ENCODE measurements at places on chromosomes 5 and 9. TPM values are rescaled to one million over a fixed set of nuclear protein-coding genes. Genes with fewer than 3 reads are reported as not detected.

GRCh38 chr9:15137089-15137488 is 169.9 kb downstream of the TTC39B start:
- no peak for DNase-seq

DNA sequence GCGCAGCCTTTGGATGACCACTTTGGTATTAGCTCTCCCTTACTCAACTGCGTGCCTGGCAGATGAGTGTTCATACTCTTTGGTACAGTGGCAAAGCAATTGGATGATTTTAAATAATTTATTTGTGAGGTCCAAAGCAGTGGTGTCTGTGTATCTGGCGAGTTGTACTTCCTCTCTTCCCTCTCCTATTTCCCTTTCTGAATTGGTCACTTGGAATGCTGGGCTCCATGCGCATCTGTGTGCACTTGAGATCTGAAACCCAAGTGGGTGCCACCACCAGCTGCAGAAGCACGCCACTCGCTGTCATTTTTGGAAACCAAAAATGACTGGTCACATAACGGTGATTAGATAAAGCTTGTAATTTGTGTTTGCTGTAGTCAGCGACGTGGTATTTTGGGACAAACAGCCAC is 386.0 kb upstream of the KLF4 start:
- DNase-seq, result no peak

- DNase-seq, result no peak
These were observed 10.5 kb downstream of the UGCG start for GRCh38 chr9:111907147-111907546.

DNA sequence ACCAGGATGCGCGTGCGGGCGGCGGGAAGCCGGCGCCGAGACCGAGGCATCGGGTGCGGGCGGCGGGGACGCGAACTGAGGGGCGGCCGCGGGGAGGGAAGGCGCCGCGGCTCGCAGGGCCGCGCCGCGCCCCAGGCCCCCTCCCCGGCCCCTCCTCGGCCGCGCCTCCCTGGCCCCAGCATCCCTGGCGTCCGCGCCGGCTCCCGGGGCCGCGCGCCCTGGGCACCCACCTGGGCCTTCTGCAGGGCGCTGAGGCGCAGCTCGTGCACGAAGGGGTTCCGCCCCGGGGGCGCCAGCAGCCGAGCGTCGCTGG is 324 bp downstream of the LPCAT1 start:
- DNase-seq, result no peak

DNA sequence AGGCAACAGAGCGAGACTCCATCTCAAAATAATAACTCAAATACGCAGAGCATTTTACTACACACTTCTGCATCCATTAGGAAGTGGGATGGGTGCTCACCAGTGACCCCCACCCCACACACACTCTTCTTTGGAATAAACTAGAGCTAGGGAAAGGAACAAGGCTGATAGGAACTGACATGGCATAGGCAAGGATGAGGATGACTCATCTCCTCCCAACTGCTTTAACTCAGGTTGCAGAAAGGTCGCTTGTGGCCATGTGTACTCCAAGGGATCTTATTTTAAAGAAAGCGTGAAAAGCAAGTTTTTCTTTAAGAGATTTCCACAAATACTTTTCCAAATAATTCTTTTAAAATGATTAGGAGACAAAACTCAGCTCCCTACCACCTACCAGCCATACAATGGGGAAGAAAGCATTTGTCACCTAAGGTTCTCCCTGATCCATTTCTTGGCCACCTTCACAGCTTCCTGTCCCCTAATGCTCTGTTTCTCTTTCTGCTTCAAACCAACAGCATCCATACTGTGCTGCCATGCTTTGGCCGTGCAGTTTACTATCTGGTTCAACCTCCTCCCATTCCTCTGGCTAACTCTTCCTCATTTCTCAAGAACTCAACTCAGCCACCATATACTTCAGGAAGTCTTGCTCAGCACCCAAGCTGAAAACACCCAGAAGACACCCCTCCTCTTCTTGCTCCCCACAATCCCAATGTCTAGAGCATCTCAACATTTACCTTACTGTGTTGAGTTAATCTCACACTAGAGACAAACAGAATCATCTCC is 211.9 kb downstream of the ACTL7B start:
- no peak for DNase-seq

- no peak for DNase-seq
These were observed 13.8 kb downstream of the PROP1 start for GRCh38 chr5:177982072-177982727.

GRCh38 chr5:41856644-41857491 is 13.4 kb downstream of the OXCT1 start:
- no peak for DNase-seq

DNA sequence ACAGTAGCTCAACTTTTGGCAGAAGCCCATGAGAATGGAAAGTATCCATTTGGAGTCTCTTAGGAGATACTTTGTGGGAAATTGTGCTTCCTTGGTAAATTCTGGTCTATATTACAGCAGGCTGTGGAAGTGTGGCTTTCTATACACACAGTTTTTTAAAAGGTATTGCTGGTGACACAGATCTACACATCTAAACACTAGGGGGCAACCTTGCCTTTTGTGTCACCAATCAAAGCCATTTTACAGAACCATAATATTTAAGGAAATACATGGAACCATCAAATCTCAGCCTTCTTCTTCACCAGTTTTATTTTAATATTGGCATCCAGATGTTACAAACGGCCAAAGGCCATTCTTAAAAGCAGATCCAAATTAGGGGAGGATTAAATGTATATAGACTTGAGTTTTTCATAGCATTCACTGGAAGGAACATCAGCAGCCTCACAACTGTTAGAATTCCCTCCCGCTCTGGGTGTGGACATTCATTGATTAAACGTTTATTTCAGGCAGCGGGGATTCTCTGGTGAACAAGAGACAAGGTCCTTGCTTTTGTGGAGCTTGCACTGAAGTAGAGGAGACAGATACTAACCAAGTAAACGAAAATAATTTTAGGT is 132.4 kb upstream of the EPB41L4A start:
- DNase-seq, result no peak

DNA sequence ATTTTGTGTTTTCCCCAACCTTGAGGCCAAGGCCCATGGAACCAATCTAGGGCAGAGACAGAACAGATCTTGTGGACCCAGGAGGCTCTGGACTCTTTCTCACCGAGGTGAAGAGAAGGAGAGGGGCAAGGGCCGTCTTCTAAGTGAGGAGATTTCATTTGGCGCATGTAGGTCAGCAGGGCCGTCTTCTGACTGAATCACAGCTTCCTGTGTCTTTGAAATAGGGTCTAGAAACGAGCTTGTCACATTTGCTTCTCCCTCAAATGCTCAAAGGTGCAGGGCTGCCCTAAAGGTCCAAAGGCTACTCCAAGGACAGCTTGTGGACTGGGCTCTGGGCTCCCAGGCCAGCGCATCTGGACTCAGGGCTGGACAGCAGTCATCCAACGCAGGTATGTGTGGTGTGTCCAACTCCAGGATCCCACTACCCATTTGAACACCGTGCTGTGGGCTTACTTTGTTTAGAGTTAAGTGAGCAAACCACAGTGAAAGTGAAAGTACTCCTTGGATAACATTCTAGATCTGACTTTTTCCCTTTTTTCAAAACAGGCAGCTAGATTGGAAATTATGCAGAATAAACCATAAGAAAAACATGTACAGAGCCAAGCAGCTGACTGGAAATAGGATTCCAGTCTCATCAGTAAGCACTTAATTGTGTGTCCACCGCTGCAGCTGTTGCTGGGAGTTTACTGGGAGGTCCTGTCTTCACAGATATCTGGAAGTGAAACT is 357.0 kb downstream of the GADD45G start:
- DNase-seq, result no peak

DNA sequence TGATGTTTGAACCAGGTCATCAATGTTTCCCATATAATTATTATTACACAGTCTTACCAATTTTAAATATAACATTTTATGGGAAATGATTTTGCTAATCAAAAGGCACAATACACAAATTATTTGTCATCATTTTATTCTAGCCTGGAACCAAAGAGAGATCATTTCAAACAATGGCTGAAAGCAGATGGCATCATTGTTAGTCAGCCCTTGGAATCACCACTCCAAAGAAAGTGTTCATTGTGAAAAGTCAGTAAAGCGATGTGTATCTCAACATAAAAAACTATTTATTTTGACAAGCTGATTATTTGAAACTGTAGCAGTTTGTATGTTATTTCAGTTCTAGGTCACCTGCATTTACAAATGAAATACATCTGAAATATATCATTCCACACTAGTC is 1068.7 kb downstream of the CDH12 start:
- no peak for DNase-seq

DNA sequence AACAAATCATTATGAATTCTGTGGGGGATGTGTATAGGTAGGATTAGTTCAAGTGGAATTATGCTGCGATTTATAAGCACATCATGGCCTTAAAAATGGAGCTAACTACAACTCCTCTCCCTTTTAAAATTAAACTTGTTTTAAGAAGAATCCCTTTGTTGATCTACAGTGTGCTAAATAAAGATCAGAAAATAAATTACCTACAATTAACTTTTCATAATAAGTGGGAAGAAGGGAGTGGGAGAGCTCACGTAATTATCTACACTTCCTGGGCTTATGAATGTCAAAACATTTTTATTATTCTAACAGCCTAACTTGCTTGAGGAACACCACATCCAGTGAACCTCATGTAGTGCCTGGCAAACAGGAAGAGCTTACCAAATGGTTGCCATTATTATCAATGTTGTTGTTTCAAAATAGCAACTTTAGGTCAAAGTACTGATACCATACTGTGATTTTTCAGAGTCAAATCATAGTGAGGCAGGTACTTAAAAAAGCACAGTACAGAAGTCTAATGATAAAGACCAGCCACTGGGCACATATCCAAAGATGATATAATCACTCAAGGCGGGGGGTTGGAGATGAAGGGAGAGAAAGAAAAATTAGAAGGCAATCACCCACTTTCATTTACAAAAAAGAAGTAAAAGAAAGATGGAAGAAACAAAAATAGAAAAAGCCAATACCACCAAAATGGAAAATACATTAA is 174.0 kb downstream of the RAPGEF6 start:
- no peak for DNase-seq

- no peak for DNase-seq
These were observed 33.7 kb upstream of the TXN start for GRCh38 chr9:110290001-110290400.

- DNase-seq, result no peak
These were observed 8.2 kb downstream of the NR2F1-AS1 start for GRCh38 chr5:93572608-93573353.

DNA sequence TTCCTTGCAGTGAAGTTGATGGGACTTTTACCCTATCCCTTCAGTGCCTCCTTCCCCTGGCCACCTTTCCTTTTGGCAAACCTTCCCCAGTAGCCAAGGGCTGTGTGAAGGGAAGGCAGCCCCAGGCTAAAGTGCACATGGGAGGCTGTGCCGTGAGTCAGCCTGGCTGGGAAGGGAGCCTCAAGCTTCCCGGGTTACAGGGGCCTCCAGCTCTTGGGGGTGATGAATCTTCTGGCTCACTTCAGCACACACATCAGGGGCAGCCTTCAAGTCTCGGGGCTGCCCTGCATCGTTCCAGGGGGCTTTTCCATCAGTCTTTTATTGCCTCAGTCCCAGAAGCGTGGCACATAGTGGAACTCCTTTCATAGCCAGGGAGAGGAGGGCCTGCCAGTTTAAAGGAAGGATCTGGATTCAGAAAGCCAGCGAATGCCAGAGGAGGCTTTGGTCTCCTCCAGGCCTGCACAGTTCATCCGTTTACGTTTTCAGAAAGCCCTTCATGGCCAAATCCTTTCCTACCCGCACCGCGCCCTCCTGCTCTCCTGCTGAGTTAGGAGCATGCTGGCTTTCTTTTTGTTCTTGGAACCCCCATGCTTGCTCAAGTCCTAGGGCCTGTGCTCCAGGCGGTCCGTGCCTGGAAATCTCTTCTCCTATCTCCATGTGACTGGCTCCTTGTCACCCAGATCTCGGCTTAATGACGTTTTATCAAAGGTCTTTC is 134.8 kb upstream of the KLF4 start:
- no peak for DNase-seq

DNA sequence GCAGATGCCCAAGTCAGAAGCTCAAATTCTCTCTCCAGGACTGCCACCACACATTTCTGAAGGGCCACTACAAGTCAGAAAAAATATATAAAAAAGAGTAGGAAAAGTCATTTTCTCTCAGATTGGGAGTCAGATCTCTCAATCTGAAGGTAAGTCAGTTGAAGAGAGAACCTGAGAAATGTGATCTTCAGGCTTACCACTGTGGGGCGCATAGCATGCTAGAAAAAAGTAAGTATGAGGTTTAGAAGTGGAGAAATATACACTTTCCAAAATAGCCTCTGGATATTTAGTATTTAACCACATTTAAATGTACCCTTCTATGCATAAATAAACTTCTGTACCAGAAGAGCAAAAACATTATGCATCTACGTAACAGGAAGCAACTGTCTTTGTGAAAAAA is 800.7 kb upstream of the CTNND2 start:
- no peak for DNase-seq

- no peak for DNase-seq
These were observed 551 bp downstream of the PCDHB6 start for GRCh38 chr5:141150224-141150992.

DNA sequence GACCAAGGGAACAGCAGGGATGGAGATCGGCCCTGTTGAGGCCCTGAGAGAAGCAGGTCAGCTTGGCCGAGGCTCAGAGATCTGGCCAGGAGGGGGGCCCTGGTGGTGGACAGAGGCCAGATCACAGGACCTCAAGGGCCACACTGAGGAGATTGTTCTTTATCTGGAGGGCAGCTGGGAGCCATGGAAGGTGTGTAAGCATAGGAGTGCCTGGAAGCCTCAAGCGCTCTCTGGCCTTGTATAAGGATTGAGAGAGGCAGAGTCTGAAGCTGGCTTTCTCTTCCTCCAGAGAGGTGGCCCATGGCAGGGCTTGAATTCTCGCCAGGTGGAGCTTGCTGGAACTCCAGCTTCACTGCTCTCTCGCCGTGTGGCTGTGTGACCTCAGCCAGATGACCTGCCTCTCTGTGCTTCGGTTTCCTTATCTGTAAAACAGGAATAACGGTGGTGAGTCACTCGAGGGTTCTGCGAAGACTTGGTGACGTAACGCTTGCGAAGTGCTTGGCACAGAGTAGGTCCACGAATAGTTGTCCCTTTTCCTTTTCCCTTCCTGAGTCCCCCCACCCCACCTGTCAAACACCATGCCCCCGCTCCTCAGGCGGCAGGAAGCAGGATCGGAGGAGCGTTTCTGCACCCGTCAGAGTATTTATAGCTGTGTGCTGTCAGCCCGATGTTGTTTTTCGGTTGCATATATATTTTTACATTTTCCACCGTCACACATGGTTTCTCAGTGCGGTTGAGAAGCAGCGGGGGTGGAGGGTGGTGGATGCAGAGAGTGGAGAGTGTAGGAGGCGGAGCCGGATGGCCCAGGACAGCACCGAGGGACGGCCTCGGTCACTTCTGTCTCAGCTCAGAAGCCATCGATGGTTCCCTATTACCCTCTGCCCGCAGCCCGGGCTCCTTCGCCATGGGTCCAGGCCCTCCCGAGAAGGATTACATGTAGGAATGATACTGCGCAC is 17.0 kb upstream of the CRB2 start:
- peak; percentile 37 for DNase-seq

The SLC2A6 gene
- total RNA-seq, result 2.0 TPM

Data from left ventricle myocardium inferior (tissue), 1 donor.